ENCODE measurements at places on chromosomes 1 and 21. TPM values are rescaled to one million over a fixed set of nuclear protein-coding genes. Genes with fewer than 3 reads are reported as not detected.

The ZNF678 gene
- 4.9 TPM for total RNA-seq

The AQP10 gene
- not detected for total RNA-seq

The DNASE2B gene
- not detected for total RNA-seq

The ABL2 gene
- total RNA-seq: 9.3 TPM

The NMNAT2 gene
- total RNA-seq: 0.28 TPM

The ELAPOR1 gene
- total RNA-seq: 4.1 TPM

The SF3B4 gene
- 84.3 TPM for total RNA-seq

The OR2G6 gene
- not detected for total RNA-seq

The S100PBP gene
- total RNA-seq: 78.4 TPM

The B3GALT5 gene
- total RNA-seq: not detected

The S100B gene
- not detected for total RNA-seq

The NTRK1 gene
- total RNA-seq: 1.6 TPM

Data from activated CD4-positive, alpha-beta memory T cell treated with anti-CD3 and anti-CD28 coated beads, Interleukin-2, amount 10 ng/mL, durations not matched to agents 7 days and 5 days (primary cell).